Mammary epithelial cell (primary cell): ENCODE measurements at places on chromosomes 7 and 10. TPM values are rescaled to one million over a fixed set of nuclear protein-coding genes. Genes with fewer than 3 reads are reported as not detected.
A peak's percentile ranks its signal among the peaks of the same experiment; 100 is the strongest.

DNA sequence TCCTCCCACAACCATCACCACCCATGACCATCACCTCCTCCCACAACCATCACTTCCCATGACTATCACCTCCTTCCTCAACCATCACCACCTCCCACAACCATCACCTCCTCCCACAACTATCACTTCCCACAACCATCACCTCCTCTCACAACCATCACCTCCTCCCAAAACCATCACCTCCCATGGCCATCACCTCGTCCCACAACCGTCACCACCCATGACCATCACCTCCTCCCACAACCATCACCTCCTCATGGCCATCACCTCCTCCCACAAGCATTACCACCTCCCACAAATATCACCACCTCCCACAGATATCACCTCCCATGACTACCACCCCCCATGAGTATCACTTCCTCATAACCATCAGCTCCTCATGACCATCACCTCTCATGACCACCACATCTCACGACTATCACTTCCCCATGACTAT lies 52.2 kb downstream of the PDGFA start:
- DNase-seq = no peak

The ITGA8 gene
- 0.17 TPM for total RNA-seq

GRCh38 chr10:30493609-30494530 lies 59.9 kb downstream of the MAP3K8 start:
- peak; percentile 36 for DNase-seq

GRCh38 chr10:111130471-111130870 lies 53.6 kb downstream of the ADRA2A start:
- no peak for DNase-seq

DNA sequence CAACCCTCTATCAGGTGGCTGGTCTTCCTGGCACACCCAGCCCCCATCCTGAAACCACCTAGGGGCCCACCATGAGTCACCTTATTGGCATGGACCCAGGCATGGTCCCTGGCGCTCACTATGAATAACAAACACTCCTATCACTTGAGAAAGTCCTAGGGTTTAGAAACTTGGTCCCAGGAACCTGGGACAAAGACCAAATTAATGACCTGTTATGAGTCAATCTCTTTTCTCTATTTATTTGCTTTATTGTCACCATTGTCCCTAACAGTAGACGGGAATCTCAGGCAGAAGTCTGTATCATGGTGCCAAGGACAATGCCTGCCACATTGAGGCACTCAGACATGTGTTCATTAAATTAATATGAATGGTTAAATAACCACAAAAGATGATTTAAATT lies 599.6 kb upstream of the C7orf33 start:
- no peak for DNase-seq

GRCh38 chr10:50362547-50363125 lies 111.3 kb upstream of the ASAH2 start:
- DNase-seq = peak; percentile 50

The MKX gene
- 0.47 and 2.2 TPM in 2 replicates for total RNA-seq

GRCh38 chr10:33015761-33016547 lies 57.9 kb upstream of the ITGB1 start:
- peak; percentile 77 for DNase-seq

DNA sequence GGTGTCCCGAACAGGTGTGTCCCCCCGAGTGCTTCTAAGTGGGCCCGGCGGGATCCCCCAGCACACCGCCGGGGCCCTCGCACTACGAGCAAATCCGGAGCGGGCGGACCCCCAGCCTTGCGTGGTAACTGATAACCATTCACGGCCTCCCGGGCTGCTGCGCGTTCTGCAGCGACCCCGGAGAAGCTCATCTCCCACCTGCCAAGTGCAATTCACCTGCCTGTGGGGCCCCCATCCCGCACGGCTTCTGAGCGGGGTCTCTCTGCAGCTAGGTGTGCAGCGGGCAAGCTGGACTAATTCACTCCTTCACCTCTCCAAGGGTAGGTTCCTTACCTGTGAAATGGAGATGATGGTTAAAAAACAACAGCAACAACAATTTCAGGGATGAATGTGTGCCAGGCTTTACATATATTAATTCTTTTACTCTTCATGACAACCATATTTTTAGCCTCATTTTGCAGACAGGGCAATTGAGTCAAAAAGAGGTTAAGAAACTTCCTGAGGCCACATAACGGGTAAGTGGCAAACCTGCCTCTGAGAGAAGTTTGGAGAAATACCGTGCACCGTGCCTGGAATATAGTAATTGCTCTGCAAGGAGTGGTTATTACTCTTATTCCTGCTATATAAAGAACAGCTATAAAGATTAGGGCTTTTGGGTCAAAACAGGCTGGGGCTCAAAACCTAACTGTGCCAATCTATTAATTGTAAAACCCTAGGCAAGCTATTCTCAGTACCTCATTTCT lies 652 bp upstream of the PODXL start:
- DNase-seq = no peak

The C7orf57 gene
- total RNA-seq = 2.0 and 2.6 TPM in 2 replicates

- no peak for DNase-seq
Measured at GRCh38 chr10:119786117-119786769, 60.4 kb downstream of the INPP5F start.

The HOXA10 gene
- 4.2 TPM for total RNA-seq

- no peak for DNase-seq
Measured at GRCh38 chr10:44820094-44820493, 91.0 kb upstream of the TMEM72 start.

DNA sequence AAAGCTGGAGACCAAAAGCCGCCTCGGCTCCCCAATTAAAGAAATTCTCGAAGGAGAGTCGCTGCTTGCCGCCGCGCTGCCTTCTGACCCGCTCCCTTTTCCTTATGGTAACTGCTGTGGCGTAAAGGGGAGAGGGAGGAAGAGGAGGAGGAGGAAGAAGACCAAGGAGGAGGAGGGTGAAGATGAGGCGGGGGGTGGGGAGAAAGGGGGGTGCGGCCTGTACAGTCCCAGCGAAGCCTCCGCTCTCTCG lies 388 bp downstream of the CNOT4 start:
- DNase-seq = no peak

The NUDT13 gene
- total RNA-seq = 1.3 TPM

The IFRD1 gene
- total RNA-seq = 74.2 TPM

- no peak for DNase-seq
Measured at GRCh38 chr10:26969145-26969926, 108.6 kb upstream of the ABI1 start.

- DNase-seq = no peak
Measured at GRCh38 chr7:98506471-98506870, 105.6 kb upstream of the BAIAP2L1 start.

DNA sequence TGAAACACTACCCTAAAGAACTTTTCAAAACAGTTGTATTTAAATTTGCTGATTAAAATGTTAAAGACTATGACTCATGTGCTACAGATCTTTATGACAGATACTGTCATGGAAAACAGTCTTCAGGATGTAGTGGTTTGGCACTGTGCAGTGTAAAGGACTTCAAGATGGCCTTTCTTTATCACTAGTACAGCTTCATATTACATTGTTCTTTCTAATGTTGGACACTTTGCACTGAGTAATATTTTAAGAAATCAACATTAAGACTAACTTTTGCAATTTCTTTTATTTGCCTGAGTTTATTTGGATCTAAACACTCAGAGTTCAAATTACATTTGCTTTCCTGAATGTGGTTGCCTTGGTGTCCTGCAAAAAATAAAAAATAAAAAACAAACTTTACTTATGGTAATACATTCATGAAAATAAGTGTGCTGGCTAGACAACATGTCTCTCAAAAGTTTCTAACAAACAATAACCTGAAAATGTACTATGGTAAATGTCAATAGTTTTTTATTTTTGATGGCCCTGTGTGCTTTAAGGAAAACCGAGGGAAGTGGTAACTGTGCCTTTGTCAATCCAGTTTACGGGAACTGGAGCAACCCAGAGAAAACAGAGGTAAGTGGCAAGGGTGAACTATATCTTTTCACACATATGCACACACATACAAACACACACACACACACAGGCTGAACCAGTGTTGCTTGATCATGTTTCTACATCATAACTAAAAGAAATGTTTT lies 85.9 kb upstream of the PLXDC2 start:
- peak; percentile 17 for DNase-seq

The LRGUK gene
- total RNA-seq = 0.17 TPM

DNA sequence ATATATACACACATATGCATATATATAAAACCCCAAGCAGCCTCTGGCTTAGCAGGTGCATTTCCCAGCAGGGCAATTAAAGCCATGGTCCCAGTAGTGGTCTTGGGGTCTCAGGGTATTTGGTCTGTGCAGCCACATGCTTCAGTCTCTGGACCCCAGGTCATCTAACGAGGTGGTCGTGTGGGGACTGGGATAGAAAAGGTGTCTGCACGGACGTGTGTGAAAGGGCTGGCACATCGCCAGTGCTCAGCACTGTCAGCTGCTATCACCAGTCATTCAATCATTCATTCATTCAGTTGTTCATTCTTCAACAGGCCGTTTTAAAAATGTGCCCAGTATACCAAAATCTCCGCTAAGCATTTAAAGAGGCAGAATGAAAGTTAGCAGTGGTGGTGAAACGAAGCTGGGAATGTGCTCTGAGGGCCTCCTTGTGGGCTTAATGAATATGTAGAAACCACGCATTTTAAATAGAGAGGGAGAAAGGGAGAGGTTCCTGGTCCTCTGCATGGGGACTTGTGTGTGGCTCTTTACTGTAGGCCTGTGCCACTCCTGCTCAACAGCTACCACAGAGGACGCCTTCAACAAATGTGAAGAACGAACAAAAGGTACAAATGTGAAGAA lies 170.4 kb downstream of the EGFR start:
- DNase-seq = no peak

The DYNC1I1 gene
- 0.56 TPM in 1 of 2 replicates, not detected in the other for total RNA-seq

DNA sequence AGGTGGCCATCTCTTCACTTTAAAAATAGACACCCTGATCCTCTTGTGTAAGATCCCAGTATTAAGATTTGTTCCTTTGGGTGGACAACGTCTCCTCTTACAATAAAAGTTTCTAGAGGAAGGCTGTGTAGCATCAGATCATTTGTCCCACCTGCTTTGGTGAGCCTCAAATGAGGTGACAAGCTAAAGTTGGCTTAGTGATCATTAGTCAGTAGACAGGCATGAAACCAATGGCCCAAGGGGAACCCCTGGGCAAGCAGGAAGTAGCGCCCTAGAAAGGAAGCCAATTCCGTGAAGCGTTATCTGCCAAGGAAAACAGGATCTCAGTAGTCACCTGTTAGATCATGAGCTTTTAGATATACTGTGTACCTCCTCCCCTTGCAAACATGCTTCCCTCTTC lies 66.8 kb downstream of the PCGF5 start:
- DNase-seq = peak; percentile 44

DNA sequence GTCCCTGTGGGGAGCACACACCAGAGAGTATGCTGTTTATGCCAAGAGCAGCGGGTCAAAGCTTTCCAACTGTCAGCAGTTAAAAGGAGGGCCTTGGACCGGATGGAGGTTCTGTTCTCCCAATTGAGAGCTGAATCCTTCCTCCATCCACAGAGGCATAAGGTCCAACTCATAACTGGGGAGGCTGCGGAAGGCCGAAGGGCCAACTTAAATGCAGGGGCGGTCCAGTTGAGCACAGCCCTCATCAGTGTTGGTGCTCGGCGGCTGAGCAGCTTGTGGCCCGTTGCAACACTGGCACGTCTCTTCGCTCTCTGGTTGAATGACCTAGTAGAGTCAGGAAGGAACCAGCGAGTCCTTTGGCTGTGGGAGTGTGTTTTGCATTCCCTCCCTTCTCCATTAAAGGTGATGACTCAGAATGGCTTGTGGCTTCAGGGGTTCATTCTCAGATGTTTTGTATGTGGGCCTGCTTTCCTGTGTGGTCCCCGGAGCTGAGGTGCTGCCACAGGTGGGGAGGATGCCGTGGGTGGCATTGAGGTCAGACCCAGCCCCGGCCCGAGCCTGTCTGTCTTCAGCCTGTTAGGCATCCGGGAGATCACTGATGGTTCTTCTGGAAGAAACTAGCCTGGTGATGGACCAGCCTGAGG lies 44.8 kb upstream of the DMBT1 start:
- peak; percentile 91 for DNase-seq

DNA sequence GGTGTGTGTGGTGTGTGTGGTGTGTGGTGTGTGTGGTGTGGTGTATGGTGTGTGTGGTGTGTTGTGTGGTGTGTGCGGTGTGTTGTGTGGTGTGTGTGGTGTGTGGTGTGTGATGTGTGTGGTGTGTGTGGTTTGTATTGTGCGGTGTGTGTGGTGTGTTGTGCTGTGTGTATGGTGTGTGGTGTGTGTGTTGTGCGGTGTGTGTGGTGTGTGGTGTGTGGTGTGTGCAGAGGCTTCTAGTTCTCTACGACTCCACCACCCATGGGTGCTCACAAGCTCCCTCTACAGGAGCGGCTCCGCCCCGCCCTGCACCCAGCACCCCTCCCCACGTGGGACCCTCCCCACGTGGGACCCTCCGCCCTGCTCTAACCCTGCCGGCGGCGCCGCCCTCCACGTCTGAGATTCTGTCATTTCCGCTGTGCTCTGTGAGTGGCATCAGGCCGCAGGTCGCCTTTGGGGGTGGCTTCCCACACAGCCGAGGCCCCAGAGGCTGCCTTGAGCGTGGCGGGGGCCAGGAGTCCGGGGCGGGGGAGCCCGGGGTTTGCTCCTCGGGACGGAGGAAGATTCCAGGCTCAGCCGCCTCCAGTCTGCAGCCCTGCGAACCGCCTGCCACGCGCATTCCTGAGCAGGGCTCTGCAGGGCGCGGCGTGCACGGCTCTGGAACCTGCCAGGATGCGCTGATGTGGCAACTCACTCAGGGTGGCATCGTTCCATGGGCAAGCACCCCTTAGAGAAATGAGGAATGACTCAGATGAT lies 37.0 kb upstream of the DNAJB6 start:
- DNase-seq = no peak

The TLX1 gene
- total RNA-seq = not detected

The MUC3A gene
- 5.3 and 6.0 TPM in 2 replicates for total RNA-seq

DNA sequence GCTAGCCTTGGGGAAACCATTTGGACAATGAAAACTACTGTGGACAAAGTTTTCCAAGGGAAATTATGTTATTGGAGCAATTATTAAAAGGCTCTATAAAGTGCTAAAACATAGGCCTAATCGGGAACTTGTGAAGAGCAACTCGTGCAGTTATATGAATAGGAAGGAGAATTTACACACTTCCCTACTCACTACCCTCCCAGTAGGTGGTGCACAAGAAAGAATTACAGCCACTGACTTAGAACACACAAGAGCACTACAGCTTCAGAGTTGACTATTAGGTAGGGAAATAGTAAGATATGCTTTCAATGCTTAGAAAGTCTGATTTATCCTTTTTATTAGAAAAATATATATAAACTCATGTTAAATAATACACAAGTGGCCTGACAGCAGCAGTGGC lies 47.2 kb downstream of the GSAP start:
- DNase-seq = no peak

- peak; percentile 62 for DNase-seq
Measured at GRCh38 chr10:89029785-89030437, 39.3 kb downstream of the FAS start.

DNA sequence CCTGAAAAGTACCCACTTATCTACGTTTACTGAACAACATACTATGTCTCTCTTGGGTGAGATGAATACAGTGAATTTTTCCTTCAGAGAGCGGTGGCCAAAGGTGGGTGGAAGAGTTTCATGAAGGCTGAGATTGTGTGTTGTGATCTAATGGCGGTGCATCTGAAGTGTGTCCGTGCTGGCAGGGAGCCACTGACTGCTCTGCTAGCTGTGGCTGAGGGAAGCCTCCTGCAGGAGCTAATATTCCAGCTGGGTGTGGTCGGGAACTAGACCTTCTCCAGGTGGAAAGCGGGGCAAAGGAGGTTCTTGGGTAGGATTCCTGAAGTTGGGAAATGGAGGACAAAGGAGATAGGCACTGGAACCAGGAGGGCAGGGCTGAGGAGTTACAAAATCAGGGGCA lies 69.2 kb upstream of the GRB10 start:
- DNase-seq = no peak

GRCh38 chr10:101041252-101041761 lies 10.3 kb downstream of the SFXN3 start:
- peak; percentile 70 for DNase-seq

The MRC1 gene
- total RNA-seq = not detected

The TMEM176A gene
- total RNA-seq = not detected in 2 replicates
